ENCODE measurements at places on chromosomes 12 and 14.

DNA sequence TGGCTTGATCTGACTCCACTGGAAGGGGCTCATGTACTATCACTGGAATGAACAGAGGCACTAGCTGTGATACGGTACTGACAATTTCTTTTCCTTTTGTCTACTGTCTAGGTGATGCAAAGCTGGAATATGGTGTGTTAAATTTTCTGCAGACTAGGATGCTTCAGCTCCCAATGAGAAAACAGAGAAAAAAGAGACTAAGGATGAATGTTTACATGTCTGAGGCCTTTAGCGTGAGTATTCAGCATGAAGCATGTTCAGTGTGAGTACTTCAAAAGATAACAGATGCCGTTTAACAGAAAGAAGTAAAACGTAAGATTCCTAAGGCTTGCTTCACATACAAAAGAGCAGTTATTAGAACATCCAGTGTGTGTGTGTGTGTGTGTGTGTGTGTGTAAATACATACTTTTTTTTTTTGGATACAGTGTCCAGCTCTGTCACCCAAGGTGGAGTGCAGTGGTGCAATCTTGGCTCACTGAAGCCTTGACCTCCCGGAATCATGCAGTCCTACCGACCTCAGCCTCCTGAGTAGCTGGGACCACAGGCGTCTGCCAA is 92.3 kb upstream of the FERMT2 start:
- no peak for DNase-seq

GRCh38 chr12:117334051-117334450 is 27.4 kb downstream of the NOS1 start:
- no peak for DNase-seq

GRCh38 chr12:4030929-4031702 is 157.9 kb upstream of the PARP11 start:
- peak; percentile 56 for DNase-seq

DNA sequence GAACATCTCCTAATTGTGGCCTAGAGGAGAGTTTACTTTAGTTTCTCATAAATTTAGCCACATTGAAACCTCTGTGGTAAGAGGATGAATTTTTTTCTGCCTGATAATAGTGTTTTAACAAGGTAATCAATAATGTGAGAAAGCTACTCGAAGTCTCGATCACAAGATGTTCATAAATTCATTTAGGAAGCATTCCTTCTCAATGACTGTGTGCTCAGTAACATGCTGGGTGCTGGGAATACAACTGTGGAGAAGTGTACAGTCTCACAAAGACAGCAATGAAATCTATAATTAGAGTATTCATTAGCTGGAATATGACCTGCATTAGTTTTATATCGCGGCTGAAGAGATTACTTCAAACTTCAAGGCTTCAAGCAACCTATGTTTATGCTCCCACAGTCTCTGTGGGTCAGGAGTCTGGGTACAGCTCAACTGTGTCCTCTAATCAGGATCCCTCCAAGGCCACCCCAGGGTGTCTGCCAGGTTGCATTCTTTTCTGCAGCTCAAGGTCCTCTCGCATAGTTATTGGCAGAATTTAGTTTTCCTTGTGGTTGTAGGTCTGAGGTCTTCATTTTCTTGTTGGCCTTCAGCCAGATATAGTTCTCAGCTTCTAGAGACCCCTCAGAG is 167.6 kb downstream of the ANO4 start:
- no peak for DNase-seq

DNA sequence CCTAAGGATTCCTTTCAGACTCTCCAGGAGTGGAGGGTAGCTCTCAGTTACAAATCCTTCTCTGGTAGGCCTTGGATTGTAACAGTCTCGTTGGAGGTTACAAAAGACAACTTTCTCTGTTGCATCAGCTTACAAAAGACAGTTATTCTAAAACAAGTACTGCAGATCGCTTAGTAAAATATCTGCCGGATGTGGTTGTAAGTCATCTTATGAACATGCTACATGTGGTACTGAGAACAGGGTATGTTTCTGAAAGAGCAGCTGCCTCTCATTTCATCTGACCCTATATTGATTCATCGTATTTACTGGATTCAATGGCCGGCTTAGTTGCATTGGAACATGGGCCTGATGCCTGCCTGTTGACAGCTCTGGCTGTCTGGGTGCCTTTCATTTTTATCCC is 157.4 kb downstream of the PTCSC3 start:
- no peak for DNase-seq

- no peak for DNase-seq
These were observed 13.6 kb upstream of the EMP1 start for GRCh38 chr12:13182881-13183280.

DNA sequence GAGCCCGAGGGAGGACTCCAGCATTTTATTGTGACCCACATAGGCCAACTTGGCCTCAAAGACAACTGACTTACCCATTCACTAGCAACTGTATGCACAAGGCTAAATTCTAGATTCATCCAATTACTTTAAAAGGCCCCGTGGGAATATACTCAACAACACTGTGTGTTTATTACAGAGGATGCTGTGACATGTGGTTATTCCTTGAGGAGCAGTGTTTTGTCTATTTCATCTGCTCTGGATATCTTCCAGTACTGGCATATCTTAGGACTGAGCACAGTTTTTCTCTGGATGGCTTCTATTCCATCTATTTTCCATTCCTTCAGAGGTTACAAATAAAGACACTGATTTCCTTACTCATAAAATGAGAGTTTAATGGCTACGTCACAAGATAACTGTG is 87.2 kb upstream of the KRAS start:
- DNase-seq, result no peak

DNA sequence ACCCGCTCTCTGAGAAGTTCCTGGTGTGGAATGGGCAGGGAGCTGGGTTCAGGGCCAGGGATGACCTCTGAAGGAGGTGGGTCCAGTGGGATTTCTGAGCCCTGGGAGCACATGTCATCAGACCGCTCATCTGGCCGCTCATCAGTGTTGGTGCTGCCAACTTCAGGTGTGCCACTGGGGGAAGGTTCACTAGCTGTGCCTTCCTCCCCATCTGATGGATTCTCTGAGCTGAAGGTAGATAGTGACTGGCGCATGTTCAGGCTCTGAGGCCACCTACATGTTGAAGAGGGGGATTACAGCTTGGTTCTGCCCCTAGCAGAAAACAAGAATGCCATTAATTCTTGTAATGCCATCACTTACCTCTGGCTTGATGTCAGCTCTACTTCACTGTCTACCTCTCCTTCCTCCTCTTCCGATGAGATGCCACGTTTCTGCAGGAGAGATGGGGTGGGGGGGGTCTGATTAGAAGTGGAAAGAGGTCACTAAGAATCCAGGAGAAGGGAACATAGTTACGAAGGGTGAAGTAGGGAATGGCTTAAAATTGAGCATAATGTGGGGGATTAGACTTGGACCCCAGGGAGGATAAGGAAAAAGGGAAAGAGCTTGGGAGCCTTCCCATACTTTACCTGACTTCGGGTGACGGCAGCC is 17.2 kb downstream of the MAP3K12 start:
- no peak for DNase-seq

DNA sequence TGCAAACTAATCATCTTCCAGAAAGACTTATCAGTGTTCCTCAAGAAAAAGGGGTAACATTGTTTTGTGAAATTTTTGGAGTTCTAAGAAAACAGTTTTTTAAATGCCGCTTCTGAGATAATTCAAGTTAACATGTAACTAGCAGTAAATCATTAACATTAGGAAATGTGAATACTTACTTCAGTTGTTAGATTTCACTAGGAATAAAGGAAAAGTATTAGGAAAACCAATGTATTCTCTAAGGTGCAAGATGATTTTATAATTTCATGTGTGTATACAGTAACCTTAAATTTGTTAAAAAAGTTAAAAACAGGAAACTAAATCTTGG is 36.8 kb downstream of the PAPOLA start:
- no peak for DNase-seq

DNA sequence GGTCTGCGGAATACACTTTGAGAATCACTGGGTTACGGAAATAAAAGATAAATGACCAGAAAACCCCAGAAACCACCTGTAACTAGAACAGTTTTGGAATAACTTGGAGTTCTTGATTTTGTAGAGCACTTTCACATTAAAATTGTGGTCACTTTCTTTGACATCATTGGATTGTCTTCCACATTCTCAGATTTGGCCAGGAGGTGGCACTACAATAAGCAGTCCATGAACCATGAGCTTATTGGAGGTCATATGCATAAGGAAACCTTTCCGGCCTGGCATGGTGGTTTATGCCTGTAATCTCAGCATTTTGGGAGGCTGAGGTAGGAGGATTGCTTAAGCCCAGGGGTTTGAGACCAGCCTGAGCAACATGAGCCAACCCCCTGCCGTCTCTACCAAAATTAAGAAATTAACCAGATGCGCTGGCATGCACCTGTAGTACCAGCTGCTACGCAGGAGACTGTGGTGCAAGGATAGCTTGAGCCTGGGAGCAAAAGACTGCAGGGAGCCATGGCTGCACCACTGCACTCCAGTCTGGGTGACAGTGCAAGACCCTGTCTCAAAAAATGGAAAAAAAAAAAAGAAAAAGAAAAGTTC is 107.7 kb upstream of the CAND1 start:
- DNase-seq, result peak; percentile 23

DNA sequence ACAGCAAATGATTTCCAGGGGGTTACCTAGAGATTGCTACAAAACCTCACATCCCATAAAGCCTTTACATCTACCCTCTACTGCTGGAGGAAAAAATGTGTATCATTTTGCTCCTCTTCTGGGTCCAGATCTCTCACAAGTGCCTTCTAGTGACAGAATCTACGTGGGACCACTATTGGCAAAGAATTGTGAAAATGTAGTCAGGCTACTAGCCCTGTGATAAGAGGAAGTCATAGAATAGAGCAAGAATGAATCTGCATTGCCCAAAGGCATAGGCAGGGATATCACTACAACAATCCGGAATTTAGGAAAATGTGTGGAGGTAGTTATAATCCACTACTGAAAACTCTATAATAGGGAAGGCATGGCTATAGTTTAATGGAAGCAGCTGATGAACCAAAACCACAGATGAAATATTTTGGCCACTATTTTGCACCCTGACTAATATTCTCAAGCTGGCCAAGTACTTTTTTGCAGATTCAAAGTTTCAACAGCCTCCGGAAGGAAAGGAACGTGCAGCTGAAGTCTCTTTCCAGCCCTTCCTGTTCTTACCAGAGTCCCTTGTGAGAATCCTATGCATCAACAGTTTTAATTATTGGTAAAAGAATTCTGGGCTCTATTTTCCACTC is 176.8 kb downstream of the PHLDA1 start:
- DNase-seq, result no peak

DNA sequence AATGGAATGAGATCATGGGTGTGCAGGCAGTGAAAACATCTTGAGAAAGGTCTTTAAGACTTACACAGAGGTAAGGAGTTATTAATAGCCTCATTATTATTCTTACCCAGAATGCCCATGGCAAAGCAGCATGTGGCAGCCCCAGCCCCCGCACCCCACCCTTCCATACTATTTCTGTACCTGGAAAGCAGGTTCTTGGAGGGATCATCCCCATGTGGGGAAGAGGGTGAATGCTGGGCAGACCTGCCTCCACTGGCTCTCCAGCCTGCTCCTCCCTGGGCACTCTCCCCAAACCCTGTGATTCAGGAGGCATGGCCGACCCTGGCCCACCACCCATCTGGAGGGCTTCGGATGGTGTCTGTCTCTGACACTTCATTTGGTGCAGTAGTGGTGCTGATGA is 28.3 kb downstream of the NPC2 start:
- no peak for DNase-seq

DNA sequence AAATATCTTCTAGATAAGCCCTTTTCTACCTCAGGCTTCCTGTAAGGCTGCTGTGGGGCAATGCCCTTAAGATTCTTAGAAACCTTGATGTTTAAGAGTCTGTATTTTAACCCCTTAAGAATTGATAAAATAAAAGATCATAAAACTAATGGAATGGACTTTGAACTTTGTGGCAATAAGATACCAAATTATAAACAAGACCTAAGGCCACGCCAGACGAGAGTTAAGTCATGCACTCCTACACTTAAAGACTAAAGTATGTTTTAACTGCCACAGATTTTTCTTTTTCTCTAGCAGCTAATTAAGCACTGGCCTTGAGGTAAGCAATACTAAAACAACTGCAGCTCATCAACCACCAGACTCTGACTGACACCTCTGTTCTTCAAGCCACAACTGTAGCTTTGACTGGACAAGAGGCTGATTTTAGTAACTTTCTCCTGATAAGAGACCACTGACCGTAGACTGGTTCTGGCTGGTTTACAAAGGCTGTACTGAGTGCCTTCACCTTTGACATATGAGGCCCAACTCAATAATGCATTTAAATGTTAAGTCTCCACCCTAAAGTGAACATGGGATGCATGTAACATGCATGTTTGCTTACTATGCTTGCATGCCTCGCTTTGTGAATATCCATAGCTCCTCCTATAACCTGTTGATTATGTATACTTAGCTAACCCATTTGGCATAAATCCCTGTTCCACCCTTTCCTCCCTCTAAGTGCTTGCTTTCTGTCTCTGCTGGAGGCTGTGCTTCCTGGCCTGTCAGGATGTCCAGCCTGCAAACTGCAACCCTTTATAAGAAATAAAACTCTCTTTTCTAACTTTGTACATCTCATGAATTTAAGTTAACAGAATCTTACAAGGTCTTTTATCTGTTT is 71.9 kb downstream of the KLHL28 start:
- no peak for DNase-seq

DNA sequence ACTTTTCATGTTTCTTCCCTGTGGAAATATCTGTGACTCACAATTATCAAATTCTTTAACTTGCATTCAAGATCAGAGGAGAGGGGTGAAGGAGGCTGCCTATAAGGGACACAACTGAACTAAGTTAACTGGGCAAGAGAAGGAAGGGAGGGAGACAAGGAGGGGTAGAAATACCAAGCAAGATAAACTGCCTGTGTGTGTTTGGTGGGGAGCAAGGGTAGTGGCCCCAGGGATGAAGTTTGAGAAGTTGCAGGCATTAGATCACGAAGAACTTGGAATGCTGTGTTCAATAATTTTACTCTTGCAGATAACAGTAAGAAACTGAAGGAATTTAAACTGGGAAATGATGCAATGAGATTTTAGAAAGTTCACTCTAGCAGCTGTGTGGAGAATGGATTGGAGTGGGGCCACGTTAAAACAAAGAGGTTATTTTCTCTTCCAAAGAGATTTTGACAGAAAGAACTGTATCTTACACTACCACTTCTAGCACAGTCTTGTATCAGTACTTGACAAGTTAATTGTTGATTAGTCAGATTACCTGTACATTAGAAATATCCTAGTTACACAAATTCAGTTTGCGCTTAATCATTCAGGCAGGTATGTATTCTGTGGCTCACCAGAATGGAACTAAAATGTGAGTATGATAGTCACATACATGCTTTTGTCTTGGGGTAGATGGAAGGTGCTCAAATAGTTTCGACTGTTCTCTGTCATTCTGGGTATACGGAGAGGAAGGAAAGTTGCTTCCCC is 7.4 kb downstream of the PKP2 start:
- DNase-seq, result no peak

DNA sequence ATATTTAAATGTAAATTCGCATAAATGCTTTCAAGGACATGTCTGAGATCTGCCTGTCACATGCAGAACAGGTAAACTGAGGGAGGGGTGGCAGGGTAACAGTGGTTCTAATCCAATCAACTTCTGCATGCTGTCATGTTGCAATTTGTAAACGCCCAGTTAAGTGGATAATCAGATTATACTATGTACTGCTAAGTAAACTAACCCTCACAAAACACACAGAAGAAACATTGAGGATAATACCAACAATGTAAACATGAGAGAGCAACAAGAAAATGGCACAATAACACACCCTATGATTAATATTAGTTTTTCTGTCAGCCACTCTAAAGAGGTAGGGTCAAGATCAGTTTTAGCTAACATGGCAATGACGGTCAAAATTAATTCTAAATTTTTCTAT is 123.7 kb downstream of the KIF21A start:
- DNase-seq, result no peak

GRCh38 chr12:1843641-1844005 is 23.3 kb downstream of the LRTM2 start:
- no peak for DNase-seq

GRCh38 chr12:29320295-29321085 is 60.5 kb downstream of the ERGIC2 start:
- DNase-seq, result no peak
